ENCODE measurements at places on chromosomes 1 and 21. TPM values are rescaled to one million over a fixed set of nuclear protein-coding genes. Genes with fewer than 3 reads are reported as not detected.

The KPRP gene
- total RNA-seq: not detected

The APCS gene
- total RNA-seq: not detected

The HRNR gene
- not detected for total RNA-seq

The SGIP1 gene
- total RNA-seq: 75.2 TPM

The ADAMTS1 gene
- total RNA-seq: 1.1 TPM

The TFAP2E gene
- total RNA-seq: 1.1 TPM

The HTR6 gene
- not detected for total RNA-seq

The CGN gene
- 2.0 TPM for total RNA-seq

The FLG2 gene
- total RNA-seq: not detected

The TEDDM1 gene
- total RNA-seq: not detected

The MPL gene
- total RNA-seq: not detected

The RNU1-2 gene
- total RNA-seq: 3,598 TPM

The IFI44L gene
- not detected for total RNA-seq

The NUDT4B gene
- total RNA-seq: not detected

The C1QC gene
- not detected for total RNA-seq

The CELA2B gene
- not detected for total RNA-seq

GRCh38 chr21:45439161-45439872 is 34.4 kb downstream of the COL18A1 start:
- H3K27ac ChIP-seq: no peak overlapping the region
- peaks cover 4% of the 10 kb centered on the region for H3K27me3 ChIP-seq
- no peak overlapping the region for H3K4me3 ChIP-seq
- peak; percentile 86 for DNase-seq

DNA sequence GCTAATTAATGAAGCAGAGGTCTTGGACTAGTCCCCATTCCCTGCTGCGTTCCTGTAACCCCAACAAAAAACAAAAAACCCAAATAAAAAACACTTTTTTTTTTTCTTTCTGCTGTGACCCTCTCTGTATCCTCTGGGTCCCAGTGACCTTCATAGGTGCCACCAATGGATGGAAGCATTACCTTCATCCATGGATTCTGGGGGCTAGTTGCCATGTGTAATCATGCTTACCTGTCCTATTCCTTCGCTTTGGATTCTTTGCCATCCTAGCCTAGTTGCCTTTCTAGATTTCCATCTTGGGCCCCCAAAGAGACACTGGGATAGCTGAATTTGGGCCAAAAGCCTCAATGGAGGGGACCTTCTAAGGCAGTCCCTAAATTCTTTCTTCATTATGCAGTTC is 1208.7 kb downstream of the BRINP3 start:
- no peak overlapping the region for H3K4me3 ChIP-seq
- H3K27me3 ChIP-seq: peaks cover 2% of the 10 kb centered on the region
- H3K36me3 ChIP-seq: peaks cover 13% of the 10 kb centered on the region
- H3K4me1 ChIP-seq: no peaks in the 10 kb centered on the region

- peaks cover 16% of the 10 kb centered on the region for H3K27me3 ChIP-seq
- H3K27ac ChIP-seq: no peak overlapping the region
- peak; percentile 1 for DNase-seq
- H3K4me3 ChIP-seq: no peak overlapping the region
- peaks cover 1% of the 10 kb centered on the region for H3K4me1 ChIP-seq
Observed at GRCh38 chr1:7525338-7526063, 245.6 kb upstream of the VAMP3 start.

DNA sequence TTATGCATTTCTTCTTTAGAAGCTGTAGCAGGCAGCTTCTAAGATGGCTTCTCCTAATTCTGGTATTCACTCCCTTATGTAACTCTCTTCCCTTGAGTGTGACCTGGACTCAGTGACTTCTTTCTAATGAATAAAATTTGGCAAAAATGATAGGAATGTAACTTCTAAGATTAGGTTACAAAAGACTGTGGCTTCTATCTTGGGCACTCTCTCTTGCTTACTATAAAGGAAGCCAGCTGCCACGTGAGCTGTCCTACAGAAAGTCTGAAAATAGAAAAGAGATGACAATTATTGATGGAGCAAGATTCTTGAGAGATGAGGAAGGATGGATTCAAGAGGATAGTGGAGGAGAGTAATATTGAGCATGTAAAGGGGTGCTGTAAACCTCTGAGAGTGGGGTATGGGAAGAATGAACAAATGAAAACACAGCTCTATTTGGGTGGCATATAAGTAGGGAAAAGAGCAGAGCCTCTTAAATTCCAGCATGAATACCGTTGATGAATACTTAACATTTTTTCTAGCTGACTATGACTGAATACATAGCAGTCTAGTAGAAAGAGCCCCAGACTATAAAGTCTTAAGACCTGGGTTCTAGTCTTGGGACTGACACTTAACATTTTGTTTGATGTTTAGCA is 5.5 kb downstream of the TSEN15 start:
- H3K27ac ChIP-seq: no peak overlapping the region
- H3K36me3 ChIP-seq: peaks cover 4% of the 10 kb centered on the region
- H3K4me1 ChIP-seq: no peaks in the 10 kb centered on the region
- H3K27me3 ChIP-seq: no peaks in the 10 kb centered on the region
- H3K4me3 ChIP-seq: no peak overlapping the region

DNA sequence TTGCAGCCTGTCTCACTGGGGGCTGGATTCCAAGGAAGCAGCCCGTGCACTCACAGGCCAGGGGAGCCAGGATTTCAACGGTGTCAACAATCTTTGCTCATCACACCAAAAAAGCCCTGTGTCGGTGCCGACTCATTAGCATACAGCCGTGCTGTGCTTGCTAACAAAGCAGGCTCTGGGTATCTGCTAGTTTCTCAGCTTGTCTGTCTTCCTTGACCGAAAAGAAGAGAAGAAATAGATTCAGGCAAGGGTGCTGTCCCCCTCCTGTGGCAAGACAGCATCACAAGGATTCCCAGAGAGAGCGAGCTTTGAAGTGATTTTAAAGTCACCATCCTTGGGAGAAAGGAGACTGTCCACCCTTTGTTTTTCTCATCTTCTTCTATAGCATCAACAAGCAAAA is 214.7 kb downstream of the SDCCAG8 start:
- H3K27me3 ChIP-seq: peaks cover 15% of the 10 kb centered on the region
- H3K4me1 ChIP-seq: peaks cover 59% of the 10 kb centered on the region
- H3K27ac ChIP-seq: peak overlapping the region; percentile 100
- DNase-seq: no peak

GRCh38 chr1:66981679-66982078 is 56.9 kb downstream of the MIER1 start:
- no peaks in the 10 kb centered on the region for H3K4me1 ChIP-seq
- no peaks in the 10 kb centered on the region for H3K36me3 ChIP-seq
- H3K27ac ChIP-seq: no peak overlapping the region
- DNase-seq: no peak
- H3K27me3 ChIP-seq: no peaks in the 10 kb centered on the region

GRCh38 chr1:245207056-245207638 is 52.4 kb downstream of the KIF26B start:
- no peak overlapping the region for H3K27ac ChIP-seq
- peaks cover 3% of the 10 kb centered on the region for H3K4me1 ChIP-seq
- H3K4me3 ChIP-seq: no peak overlapping the region

- peaks cover 19% of the 10 kb centered on the region for H3K27me3 ChIP-seq
- no peak for DNase-seq
- H3K4me3 ChIP-seq: peak overlapping the region; percentile 46
- no peak overlapping the region for H3K27ac ChIP-seq
- H3K36me3 ChIP-seq: no peaks in the 10 kb centered on the region
- no peaks in the 10 kb centered on the region for H3K4me1 ChIP-seq
Observed at GRCh38 chr1:204149635-204150565, 1.9 kb downstream of the ETNK2 start.

- peaks cover 45% of the 10 kb centered on the region for H3K4me1 ChIP-seq
- DNase-seq: peak; percentile 45
- H3K27me3 ChIP-seq: peaks cover 2% of the 10 kb centered on the region
Observed at GRCh38 chr1:225426395-225427234, 1.2 kb downstream of the LBR start.

DNA sequence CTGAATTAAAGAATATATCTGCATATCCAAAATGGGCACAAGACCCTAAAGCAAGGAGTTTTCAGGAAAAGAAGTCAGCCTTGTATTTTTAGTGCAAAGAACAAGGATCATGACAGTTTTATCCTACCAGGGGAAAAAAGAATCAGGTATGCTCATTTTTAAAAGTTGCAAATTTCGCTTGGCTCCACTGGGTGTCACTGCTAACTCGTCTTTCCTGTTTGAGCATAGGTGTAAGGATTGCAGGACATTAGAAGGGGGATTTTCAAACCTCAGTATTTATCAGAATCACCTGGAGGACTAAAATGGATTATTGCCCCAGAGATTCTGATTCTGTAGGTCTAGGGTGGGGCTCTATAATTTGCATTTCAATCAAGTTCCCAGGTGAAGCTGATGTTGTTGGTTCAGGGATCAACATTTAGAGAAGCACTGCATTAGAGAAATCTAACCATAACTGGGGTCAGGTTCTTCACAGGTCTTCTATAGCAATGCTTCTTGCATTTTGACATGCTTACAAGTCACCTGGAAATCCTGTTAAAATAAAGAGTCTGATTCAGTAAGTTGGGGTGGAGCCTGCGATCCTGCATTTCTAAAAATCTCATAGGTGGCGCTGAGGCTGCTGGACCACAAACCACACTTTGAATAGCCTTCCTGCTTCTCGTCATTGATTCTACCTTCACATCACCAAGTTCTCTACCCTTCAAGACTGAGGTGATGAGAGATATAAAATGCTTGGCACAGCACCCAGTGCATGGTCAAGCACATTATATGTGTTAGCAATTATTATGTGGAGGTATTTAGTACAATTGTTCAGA is 39.6 kb downstream of the NUF2 start:
- H3K4me3 ChIP-seq: no peak overlapping the region
- H3K4me1 ChIP-seq: no peaks in the 10 kb centered on the region
- H3K36me3 ChIP-seq: no peaks in the 10 kb centered on the region
- no peak for DNase-seq

GRCh38 chr1:50989694-50990093 is 19.6 kb downstream of the CDKN2C start:
- H3K36me3 ChIP-seq: no peaks in the 10 kb centered on the region
- no peak overlapping the region for H3K27ac ChIP-seq
- H3K27me3 ChIP-seq: no peaks in the 10 kb centered on the region
- no peak for DNase-seq
- no peak overlapping the region for H3K4me3 ChIP-seq

DNA sequence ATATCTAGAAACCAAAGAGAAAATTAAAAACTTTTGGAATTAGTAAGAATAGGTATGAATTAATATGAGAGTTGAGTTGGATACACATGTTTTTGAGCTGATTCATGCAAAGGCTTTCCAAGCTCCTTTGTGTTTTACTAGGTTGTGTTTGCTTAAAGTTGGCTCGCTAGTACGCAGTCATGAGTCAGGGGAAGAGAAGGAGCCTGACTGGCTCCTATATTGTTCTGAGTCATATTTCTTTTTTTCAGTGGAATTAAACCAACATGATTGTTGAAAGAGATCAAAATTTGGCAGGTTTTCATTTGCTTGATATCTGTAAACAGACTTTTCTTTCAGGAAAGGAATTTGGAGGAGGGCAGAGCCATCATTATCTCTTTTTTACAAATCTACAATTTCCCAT is 66.7 kb downstream of the MAGI3 start:
- H3K27ac ChIP-seq: no peak overlapping the region
- no peak for DNase-seq
- H3K4me3 ChIP-seq: no peak overlapping the region
- no peaks in the 10 kb centered on the region for H3K4me1 ChIP-seq
- H3K27me3 ChIP-seq: peaks cover 4% of the 10 kb centered on the region
- peaks cover 9% of the 10 kb centered on the region for H3K36me3 ChIP-seq

GRCh38 chr1:24286246-24287010 is 32.7 kb upstream of the GRHL3 start:
- H3K4me3 ChIP-seq: no peak overlapping the region
- H3K4me1 ChIP-seq: no peaks in the 10 kb centered on the region
- H3K27ac ChIP-seq: no peak overlapping the region
- H3K27me3 ChIP-seq: no peaks in the 10 kb centered on the region

DNA sequence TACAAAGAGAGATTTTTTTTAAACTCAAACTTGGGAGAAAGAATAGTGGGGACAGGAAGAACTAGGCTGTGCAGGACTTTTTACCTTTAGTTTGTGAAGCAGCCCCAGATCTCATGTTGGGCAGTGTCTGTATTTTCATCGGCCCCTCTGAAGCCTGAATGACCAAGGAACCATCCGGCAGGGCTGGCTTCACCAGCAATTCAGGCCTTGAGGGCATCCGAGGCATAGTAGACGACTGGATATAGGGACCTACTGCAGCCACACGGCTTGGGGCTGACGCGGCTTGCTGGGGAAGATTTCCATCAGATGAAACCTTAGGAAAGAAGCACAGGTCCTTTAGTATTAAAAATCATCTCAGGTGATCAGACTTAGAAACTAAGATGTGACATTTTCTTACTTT is 43.7 kb downstream of the TP53BP2 start:
- no peaks in the 10 kb centered on the region for H3K27me3 ChIP-seq
- DNase-seq: no peak
- H3K4me1 ChIP-seq: no peaks in the 10 kb centered on the region

- no peaks in the 10 kb centered on the region for H3K36me3 ChIP-seq
- no peaks in the 10 kb centered on the region for H3K4me1 ChIP-seq
- DNase-seq: no peak
- no peak overlapping the region for H3K27ac ChIP-seq
Observed at GRCh38 chr21:27300770-27301169, 333.9 kb upstream of the ADAMTS5 start.

- H3K36me3 ChIP-seq: no peaks in the 10 kb centered on the region
- H3K4me1 ChIP-seq: peaks cover 3% of the 10 kb centered on the region
- no peak for DNase-seq
- H3K27ac ChIP-seq: no peak overlapping the region
Observed at GRCh38 chr21:43575473-43575844, 83.8 kb downstream of the HSF2BP start.

- H3K4me1 ChIP-seq: peaks cover 11% of the 10 kb centered on the region
- peak overlapping the region; percentile 69 for H3K27ac ChIP-seq
- peak overlapping the region; percentile 97 for H3K4me3 ChIP-seq
- H3K36me3 ChIP-seq: no peaks in the 10 kb centered on the region
- peak; percentile 16 for DNase-seq
Observed at GRCh38 chr1:24503059-24503751, 569 bp downstream of the RCAN3 start.

- H3K4me1 ChIP-seq: no peaks in the 10 kb centered on the region
- H3K4me3 ChIP-seq: no peak overlapping the region
- DNase-seq: no peak
- no peaks in the 10 kb centered on the region for H3K36me3 ChIP-seq
Observed at GRCh38 chr1:235571482-235571881, 67.2 kb upstream of the B3GALNT2 start.

DNA sequence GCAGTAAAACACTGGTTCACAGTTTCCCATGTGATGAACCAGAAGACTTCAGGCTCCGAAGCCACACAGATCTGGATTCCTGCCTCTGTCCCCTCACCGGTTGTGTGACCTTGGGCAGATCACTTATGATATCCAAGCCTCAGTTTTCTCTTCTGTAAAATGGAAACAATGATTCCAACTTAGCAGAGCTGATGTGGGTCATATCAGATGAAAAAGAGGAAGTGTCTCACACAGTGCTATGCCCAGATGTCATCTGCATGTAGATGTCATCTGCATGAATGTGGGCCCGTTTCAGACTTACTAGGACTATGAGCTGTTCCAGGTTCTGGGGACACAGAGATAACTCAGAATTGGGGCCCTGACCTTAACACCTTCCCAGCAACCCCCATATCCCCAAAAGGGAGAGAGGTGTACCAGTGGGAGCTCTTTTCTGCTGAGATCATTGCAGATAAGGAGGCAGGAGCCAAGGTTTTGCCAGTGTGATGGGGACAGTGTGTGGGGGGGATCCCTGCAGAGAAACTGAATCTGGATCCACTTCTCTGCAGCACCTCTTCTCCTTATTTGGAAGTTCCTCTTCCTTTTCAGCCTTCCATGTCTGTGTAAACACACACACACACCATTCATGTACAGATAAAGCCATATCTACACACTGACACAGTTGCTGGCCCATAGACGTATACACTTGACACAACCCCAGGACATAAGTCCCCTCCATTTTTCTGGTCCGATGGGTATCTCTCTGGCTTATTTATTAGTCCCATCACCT is 5.0 kb upstream of the ADGRB2 start:
- peaks cover 15% of the 10 kb centered on the region for H3K4me1 ChIP-seq
- DNase-seq: no peak
- no peak overlapping the region for H3K27ac ChIP-seq
- H3K36me3 ChIP-seq: peaks cover 4% of the 10 kb centered on the region
- H3K27me3 ChIP-seq: peaks cover 21% of the 10 kb centered on the region

Data from glutamatergic neuron (in vitro differentiated cells).